WTC11 (cell line): ENCODE measurements at places on chromosomes 3 and 15.

DNA sequence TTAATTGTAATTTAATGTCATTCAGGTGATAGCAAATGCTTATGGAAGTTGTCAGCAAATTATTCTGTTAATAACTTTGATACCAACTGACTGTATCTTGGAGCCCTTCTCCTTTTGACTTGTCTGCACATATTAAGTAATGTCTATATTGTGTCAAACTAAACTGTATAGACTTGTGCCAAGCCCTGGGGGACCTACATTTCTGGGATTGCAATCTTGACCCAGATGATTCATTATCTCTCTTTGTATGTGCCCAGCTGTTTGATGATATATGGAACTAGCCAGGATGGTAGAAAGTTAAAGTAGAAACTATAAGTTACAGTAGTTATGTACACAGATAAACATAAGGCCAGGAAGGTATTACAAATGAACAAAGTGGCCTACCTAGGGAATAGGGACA, 402.8 kb upstream of the RARB start:
- no peak for DNase-seq

DNA sequence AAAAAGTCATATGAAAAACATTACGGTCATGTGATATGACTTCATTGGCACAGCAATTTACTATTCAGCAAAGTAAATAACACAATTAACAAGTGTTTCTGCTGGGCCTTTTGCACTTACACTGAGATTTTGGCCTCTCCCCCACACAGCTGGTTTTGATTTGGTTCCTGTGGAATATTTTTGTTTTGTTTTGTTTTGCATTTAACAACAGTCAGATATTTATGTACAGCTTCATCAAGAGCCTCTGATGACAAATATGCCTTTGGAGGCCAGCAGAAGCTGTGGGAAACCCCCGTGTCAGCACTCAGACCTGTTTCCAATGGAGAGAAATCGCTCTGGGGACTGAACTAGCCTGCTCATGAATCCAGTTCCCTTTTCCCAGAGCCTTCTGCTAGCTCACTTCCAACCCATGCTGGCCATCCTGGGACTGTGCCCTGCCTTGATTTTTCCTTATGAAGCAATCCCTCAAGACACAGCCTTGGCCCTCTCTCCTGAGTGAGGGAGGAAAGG, 161.9 kb downstream of the ATG7 start:
- no peak for DNase-seq

GRCh38 chr15:90412356-90413194, 24.5 kb downstream of the IQGAP1 start:
- DNase-seq = no peak

DNA sequence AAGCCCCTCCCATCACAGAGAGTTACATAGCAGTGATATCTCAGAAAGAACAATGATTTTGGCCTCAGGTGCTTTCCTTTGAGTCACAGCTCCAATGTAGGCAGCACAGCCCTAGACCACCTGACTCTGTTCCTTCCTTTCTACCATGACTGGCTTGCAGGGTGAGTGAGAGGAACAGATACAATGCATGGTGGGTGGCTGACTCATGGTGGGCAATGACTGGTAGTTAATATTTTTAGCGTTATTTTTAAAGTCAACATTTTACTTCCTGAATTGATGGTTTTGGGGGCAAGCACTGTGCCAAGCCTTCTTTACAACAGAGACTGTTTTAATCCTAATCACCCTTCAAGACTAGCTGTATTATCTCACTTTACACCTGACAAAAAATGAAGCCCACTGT, 32.8 kb upstream of the ST3GAL6 start:
- no peak for DNase-seq

DNA sequence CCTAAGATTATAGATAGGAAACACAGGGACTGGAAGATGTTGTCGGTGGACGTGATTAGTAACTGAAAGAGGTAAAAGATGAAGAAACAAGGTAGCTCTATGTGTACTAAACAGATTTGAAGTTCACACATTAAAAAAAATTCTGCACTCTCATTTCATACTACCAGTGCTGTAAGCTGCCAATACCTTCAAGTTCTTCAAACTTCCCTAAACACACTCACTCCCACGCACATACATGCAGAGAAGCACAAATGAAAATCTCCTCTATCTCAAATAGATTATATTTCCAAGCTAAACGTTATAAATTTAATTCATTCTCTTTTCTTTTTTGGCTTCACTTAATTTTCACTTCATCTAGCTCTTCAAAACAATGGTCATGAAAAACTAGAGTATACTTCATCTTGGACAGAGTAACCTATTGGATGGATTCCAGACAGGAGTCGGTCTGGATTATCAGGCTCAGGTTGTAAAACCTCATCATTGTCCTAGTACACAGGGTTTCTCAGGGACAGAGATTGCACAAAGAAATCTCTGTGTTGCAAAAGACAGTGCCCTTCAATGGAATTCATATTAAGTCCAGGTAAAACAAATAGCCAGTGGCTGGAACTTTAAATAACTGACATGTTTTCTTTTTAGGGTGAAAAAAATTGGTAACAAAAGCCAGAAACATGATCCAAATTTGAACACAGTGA, 408.1 kb upstream of the ZNF385D start:
- DNase-seq = no peak

- DNase-seq = no peak
Measured at GRCh38 chr3:58210761-58211460, at the start of gene DNASE1L3. DNASE1L3 (minus strand) TSS chr3:58210972; CDS start chr3:58210906, 66 bp downstream.

GRCh38 chr15:77572186-77572585, 60.5 kb downstream of the LINGO1 start:
- DNase-seq = no peak

DNA sequence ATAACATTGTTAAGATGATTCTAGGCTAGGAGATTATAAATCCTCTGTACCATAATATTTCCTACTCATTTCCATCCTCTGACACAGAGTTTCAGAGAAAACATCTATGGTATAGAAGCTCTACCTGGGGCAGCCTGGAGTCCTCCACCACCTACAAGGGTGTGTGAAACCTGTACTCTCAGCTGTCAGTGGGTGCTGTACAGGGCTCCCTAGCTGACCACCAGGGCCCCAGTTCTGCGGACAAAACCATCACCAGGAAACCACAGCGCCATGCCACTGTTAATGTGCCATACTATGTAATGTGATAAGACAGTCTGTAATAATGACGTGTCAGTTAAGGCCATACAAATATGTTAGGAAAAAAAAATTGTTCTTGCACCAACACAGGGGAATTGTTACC, 7.1 kb downstream of the RORA start:
- DNase-seq = no peak
